Fibroblast of the conjunctiva (primary cell): ENCODE measurements at places on chromosomes 6 and 20.

GRCh38 chr6:41836022-41836659 is 48.6 kb downstream of the TOMM6 start:
- no peak for DNase-seq

- DNase-seq = no peak
Measured at GRCh38 chr6:166057431-166057830, 110.2 kb downstream of the TBXT start.

GRCh38 chr6:135423649-135424128 is 73.9 kb downstream of the AHI1 start:
- DNase-seq = peak; percentile 20

DNA sequence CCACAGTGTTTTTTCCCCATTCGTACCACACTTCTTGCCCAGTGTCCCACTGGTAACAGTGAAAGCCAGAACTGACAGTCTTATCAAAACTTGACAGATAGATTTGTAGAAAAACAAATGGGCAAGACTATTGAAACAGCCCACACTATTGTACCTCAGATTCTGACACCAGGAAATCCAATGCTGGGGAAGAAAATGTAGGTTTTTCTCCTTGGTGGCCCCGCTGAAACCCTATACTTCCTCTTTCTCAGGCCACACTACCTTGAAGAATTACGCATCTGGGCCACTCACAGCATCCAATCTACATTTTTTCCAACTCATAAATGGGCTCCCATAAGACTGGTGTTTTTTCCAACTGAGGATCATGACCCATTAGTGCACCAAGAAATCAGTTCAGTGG is 90.9 kb upstream of the HDDC2 start:
- DNase-seq = no peak

GRCh38 chr6:39649996-39650395 is 75.2 kb downstream of the KIF6 start:
- DNase-seq = no peak

DNA sequence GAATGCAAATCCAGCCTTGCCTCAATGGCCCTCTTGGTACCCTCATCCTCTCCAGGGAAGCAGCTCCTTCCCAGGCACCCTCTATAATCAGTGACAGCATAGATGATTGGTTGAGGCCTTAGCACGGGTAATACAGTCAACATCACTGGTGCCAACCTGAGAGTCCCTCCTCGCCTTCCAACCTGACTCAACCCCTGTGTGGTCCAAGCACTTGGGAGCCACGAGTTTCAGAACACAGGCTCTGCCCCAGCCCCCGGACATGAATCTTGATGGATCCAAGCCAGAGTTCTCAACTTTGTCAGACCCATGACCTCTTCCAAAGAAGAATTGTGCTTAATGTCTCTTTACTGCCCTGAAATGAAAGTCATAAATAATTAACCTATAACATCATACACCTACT is 213.9 kb downstream of the PREX1 start:
- no peak for DNase-seq

DNA sequence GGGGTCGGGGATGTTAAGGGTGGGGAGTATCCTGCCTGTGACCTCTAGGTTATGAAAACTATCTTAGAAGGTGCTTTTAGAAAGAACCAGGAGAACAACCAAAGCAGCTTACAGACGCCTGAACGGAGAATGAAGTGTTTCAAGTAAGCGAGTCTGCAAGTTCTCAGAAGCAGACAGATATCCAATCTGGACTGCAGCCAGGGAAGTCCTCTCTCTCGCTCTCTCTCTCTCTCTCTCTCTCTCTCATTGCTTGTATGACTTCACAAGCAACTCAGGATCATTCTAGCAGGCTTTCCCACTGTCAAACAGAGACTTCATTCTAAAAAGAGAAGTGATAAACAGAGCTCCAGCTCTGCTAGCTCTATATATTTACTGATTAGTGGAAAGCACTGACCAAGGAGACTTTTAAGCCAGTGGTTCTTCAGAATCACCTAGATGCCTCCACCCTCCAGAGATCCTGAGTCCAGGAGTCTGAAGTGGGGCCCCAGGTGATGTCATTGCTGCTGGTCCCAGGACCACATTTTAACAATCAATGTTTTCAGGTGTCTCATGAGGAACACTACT is 6.0 kb downstream of the TCF21 start:
- DNase-seq = no peak

GRCh38 chr20:4152696-4153235 is 137.4 kb upstream of the RNF24 start:
- DNase-seq = no peak

- no peak for DNase-seq
Measured at GRCh38 chr6:32154514-32155161, 697 bp downstream of the PPT2 start.

DNA sequence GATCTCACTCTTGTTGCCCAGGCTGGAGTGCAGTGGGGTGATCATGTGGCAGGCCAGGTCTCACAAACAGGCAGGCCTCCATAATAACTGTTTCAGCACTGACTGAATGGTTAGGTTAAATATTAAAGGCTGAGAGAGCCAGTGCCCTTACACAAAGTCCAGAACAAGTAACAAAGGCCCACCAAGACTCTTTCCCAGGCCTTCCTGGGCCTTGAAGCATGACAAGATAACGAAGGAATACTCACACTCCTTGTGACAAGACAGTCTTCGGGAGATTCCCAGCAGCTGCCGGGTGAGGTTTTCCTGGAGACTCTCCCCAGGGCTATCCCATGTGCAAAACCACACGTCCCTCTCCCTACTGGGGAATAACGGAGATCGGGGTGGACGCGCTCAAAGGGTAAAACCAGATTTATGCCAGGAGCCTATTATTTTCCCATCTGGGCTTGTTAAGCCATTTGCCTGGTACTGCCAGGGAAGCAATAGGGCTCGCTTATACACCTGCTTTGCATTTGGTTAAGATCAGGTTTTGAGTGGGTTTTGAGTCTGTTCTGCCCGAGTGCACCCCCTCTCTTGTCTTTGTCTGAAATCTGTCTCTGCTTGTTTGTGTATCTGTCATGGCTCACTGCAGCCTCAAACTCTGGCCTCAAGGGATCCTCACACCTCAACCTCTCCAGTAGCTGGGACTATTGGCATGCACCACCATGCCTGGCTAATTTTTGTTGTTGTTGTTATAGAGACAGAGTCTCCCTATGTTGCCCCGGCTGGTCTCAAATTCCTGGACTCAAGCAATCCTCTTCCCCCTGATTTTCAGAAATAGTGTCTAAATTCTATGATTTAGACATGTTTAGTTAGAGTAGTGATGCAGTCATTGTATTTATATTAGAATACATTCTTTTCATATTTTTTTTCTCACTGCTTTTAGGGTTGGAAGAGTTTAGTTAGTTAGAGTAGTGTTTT is 1.4 kb upstream of the ENPP3 start:
- DNase-seq = no peak

GRCh38 chr20:13877793-13878192 is 93.0 kb downstream of the NDUFAF5 start:
- DNase-seq = no peak

GRCh38 chr6:33247977-33248642 is 23.6 kb downstream of the VPS52 start:
- peak; percentile 77 for DNase-seq

DNA sequence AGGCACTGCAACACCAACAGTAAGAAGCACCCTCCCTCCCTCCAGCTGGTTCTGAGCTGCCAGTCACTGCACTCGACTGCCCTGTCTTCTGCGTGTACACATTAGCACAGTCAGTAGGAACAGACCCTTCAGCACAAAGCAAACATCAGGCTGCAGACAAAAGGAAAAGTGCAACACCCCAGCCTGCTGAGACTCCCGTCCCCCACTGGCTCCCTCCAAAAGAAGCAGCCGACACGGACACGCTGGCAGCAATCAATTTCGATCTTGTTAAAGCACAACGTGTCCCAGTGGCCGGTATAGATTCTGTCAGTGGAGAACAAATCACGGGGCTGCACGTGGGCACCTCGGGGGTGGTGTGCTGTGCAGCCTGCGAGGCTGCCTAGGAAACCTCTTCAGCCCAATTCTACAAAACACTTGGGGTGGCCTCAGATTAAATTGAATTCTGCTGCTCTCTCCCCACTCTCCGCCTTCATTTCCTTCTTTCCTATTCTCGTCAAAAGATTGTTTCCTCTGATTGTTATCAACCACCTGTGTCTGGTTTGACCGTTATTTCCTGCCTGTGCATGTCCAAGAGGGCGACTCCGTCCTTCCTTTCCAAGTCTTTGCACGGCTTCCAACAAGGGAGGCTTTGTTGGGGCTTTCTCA is 38.7 kb downstream of the TRAF3IP2 start:
- DNase-seq = no peak

DNA sequence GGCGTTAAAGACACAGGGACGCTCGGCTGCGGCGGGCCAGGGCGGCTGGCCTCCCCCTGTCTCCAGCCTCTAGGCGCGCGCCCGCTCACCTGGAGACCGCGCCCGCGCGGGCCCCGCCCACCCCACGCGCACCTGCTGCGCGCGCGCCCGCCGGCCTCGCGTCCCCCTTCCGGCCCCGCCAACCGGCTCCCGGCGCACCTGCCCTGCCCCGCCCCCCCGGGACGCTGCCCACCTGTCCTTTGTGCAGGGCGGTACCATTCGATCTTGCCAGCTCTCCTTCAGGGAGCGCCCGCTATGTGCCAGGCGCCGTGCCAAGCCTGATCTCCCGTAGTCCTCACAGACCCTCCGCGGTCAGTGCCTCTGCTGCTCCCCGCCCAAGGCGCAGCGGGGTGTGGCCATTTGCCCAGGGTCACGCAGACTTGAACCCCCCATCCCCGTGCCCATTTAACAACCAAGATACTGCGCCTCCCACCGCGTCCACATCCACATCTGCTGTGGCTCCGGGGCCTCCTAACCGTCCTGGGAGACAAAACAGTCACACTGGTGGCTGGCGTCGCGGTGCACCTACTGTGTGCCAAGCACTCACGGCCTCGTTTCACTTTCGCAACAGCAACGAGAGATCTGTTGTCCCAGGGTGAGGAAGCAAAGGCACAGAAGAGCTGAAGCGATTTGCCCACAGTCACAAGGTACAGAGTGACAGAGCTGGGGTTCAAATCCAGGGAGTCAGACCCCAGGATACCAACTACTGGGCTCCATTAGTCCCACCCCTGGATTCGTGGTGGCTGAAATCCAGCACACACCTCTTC is 48.1 kb downstream of the NOL4L start:
- DNase-seq = no peak

GRCh38 chr20:46375771-46376170 is 30.6 kb downstream of the ELMO2 start:
- no peak for DNase-seq

DNA sequence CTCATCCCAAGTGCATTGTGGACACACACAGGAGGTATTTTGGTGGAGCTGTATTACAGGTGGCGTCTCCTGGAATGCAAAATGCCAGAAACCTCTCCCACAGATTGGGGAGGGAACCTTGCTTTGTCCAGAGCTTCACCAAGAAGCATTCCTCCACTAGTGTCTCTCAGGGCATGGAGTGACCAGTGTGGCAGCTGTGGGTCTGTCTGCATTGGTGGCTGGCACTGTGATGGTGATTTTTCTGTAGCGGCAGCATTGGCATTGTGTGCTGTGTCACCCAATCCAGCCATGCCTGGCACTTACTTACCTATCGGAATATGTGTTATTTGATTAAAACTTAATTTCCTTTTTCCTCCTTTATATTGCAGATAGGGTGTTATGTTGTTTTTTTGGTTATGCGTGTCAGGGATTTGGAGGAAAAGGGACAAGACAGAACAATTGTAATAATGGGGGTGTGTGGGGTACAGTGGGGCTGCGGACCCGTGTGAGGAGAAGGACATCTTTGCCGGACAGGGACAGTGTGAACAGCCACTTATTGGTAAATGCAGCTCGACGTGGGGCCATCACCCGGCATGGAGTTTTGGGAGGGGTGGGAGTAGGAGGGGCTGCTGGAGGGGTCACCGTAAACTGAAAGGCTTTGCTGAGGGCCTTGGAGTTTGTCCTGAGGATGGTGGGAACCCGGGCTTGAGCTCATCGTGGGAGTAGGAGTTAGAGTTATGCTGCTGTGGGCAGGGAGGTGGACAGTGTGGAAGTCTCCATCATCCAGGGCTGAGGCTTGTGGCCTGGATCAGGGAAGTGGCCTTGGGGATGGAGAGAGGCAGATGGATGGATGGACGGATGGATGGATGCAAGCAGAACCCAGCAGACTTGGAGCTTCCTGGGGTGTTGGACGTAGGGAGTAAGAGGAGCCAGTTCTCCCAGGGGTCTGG is 105.0 kb downstream of the SYCP2 start:
- no peak for DNase-seq

DNA sequence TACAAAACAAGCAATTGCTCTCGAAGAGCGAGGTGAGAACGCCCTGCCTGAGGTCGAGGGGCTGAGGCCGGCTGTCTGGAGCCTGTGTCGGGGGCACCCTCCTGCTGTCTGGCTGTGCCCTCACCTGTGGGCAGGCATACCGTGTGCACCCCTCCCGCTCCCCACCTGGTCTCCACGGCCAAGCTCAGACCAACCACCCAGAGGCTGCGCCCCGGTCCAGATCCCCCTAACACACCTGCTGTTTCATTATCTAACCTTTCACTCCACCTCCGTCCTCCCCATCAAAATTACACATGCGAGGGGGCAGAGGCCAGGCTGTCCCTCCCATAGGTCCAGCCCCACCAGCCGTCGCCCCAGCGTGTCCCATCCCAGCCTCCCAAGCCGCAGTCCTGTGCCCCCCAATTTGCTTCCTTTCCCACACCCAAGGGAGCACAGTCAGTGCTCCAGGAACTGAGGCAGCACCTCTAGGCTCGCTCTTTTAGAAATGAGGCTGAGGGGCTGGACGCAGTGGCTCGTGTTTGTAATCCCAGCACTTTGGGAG is 35.2 kb downstream of the NTSR1 start:
- no peak for DNase-seq

- DNase-seq = no peak
Measured at GRCh38 chr6:147067184-147067583, 137.0 kb upstream of the STXBP5 start.

DNA sequence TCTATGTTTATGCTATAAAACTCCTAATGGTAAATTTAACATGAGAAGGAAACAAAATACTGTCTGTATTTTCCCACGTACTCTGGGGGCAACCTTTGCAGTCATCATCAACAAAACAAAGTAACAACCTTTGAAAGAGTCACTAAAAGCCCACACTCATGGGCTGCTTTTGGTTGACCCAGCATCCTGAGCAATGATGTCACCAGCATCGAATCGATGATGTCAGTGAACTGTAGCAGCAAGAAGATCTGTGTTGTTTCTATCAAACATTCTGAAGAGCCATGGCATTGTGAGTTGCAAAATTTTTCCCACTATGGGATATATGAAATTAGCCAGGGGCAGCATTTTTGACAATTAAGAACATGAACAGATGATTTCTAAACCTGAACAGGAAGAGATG is 300.1 kb downstream of the HIVEP2 start:
- no peak for DNase-seq

GRCh38 chr20:43532416-43533055 is 25.0 kb downstream of the L3MBTL1 start:
- DNase-seq = no peak
